Inflammatory macrophage treated with lipopolysaccharide for 1 hour (primary cell): ENCODE measurements at places on chromosomes 2 and 18.

DNA sequence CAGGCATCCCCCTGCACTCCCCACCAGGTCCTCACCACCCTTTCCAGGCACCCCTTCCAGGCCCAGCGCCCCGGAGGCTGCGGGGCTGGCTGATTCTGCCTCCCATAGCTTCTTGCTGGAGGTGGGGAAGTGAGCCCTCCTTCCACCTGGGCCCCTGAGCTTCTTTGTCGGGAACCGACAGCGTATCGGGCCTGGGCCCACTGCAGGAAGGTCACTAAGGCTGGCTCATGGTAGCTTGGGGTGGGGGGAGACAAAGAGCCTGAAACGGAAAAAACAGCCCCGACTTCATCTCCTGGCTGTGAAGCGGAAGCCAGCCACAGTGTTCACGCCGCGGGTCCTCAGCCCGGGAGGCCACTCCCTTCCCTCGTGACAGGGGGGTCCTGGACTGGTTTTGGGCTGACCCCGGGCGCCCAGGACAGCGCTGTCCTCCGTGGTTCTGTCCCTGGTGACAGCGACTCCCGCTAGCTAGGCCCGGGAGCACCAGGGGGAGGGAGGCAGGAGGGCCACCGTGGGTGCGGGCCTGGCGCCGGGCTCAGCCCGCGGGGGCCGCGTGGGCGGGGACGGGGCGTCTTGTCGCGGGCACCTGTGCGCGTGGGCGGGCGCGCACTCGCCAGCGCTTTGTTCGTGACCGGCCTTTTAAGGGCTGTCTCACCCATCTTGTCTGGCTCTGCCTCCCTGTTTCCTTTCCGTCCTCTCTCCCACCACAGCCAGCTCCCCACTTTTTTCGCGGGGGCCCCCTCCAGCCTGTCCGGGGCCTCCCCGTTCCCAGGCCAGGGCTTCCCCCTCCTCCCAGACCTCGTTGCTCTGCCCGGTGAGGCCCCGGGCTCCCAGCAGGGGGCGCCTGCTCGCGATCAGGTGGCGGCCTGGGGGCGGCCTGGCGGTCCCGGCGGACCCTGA, 64.9 kb downstream of the DNMT3A start:
- peak; percentile 48 for DNase-seq

GRCh38 chr18:79373736-79374135, 22.0 kb upstream of the NFATC1 start:
- no peak for DNase-seq

DNA sequence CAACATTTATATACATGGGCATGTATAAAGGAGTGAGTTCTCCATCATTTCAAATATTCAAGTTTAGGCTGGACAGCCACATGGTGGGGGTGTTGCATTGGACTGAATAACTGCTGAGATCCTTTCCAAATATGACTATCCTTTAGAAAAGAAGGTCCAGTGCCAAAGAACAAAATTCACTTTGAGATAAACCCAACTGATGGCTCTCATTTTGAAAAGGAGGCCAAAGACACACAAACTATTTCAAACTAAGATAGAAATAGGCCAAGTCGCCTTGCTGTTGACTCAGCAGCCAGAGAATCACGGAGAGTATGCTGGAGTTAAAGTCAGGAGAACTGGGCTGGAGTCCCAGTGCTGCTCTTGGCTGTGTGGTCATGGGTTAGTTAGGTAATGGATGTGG, 204.5 kb upstream of the LRATD1 start:
- DNase-seq: no peak

GRCh38 chr2:39228413-39229209, 15.2 kb downstream of the CDKL4 start:
- DNase-seq: peak; percentile 7
